Stimulated activated CD4-positive, alpha-beta T cell treated with anti-CD3 and anti-CD28 coated beads, Interleukin-4, amount 100 ng/mL, for 1 hour (primary cell): ENCODE measurements at places on chromosomes 13 and 19.

DNA sequence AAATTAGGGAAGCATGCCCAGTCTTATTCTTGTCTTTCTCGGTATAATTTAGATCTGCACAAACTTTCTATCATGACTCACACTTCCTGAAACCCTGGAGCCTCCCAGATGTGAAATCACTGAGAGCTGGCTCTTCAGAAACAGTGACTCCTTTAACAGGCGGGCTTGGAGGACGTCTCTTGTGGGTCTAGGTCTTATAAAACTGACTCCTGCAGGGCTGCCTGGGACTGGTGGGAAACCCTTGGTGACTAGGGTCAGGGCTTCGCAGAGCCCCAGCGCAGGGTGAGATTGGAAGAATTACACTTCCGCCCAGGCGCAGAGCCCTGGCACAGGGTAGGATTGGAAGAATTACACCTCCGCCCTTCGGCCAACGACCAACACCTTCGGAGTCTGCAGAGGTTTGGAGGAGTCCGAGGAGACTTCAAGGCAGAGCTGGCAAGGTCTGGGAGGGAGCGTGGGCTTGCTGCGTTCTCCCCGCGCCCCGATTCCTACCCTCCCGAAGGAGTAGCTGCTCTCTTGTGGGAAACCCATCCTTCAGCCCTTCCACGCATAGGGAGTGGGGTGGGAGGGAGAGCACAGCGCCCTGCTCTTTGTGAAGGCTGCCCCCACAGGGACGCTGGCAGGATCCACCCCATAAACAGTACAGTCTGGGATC, 43.4 kb upstream of the MAP3K10 start:
- DNase-seq = no peak

GRCh38 chr13:91493442-91493841, 95.0 kb downstream of the GPC5 start:
- no peak for DNase-seq

DNA sequence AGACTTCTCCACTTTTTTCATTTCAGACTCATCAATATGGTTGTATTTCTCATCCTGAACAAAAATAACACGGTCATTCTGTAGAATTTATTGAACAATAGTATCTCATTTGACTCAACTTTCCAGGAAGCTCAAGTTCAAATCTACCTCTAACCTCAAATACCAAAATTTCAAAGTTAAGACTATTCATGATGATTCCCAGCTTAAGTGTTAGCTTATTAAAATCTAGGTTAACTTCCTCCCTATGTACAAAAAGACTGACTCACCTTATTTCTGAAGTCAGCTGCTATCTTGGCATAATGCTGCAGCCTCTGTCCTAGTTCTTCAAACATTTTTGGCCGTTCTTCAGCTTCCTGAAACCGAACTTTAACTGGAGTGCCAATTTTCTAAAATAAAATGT, 23.2 kb downstream of the HSPH1 start:
- no peak for DNase-seq

DNA sequence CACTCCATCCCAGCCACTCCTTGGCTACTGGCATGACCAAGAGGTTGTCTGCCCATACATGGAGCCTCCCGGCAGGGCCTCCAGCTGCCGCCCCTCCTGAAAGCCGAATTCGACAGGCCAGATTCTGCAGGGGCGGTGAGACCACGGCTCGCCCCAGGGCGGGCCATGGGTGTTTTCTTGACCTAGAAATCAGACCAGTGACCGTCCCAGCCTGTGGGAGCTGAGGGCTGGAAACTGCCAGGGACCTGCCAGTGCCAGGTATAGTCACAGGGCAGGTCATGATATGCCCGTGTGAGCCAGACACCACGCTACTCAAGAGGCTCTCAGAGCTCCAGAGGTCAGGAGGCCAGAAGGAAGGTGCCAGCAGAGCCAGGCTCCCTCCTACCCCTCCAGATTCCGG, 16.8 kb downstream of the DAPK3 start:
- DNase-seq = no peak

DNA sequence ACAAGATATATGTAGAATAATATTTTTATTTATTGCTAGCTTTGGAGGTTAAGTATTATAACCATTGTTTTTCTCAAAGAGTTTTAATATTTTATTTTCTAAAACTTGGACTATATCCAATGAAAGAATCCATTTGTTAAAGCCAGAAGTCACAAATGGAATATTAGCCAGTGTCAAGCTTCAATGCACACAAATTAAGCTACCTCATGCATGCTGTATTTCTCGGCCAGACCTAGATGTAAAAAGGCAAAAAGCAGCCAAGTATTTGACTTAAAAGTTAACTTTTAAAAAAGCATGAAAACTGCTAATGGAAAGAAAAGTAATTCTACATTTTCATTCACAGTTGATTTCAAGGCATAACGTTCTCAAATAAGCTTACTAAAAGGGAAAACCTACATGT, 160.0 kb upstream of the ATXN8OS start:
- DNase-seq = no peak

DNA sequence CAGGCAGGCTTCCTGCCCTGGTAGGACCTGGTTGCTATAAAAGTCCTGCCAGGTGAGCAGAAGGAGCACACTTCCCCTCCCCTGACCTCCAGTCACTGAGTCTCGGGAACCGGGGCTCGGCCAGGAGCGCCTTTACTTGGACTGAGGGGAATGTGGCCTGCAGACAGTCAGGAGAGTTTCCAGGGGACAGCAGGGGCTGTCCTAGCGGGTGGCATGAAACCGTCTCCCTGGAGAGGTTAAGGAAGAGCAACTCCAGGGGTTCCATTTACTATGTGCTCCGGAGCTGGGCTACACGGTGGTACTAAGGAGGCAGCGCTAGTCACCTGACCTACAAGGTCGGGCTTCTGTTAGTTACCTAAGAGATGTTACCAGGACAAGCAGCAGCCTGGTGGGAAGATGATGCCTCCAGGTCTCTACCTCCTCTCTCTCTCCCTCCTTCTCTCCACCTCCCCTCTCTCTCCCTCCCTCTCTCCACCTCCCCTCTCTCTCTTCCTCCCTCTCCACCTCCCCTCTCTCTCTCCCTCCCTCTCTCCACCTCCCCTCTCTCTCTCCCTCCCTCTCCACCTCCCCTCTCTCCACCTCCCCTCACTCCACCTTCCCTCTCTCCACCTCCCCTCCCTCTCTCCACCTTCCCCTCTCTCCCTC, 4.1 kb upstream of the CNOT3 start:
- DNase-seq = no peak

DNA sequence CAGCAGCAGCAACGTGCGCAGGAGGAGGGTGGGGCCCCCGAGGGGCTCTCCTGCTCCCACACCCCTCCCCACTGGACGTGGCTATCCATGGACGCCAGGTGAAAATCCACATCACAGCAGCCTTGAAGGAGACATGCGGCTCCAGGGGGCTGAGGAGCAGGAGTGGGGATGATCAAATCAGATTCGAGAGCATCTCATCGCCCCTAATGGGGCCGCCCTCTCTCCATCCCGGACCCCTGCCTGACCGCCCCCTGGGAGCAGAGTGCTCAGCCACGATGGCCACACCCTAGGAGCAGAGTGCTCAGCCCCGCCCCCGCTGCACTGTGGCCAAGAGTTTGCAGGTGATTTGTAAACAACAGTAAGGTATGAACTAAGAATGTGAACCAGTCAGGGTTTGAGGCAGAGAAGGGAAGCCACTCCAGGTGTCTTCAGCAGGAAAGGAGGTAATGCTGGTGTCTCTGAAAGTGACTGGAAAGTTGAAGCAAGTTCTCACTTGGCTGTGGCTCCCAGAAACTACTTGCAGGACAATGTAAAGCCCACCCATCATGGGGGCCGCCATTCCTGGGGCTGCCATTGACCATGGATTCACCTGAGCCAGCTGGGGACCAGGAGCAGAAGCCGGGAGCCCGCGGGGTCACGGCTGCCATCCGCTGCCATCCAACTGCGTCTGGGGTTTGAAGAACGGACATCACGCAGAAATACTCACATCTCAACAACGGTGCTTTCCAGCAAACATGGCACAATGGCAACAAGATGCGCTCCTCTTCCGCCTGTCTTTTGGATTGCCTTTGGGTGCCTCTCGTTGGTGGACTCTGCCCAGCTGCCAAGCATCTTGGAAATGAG, 71.8 kb downstream of the SPACA7 start:
- DNase-seq = no peak

DNA sequence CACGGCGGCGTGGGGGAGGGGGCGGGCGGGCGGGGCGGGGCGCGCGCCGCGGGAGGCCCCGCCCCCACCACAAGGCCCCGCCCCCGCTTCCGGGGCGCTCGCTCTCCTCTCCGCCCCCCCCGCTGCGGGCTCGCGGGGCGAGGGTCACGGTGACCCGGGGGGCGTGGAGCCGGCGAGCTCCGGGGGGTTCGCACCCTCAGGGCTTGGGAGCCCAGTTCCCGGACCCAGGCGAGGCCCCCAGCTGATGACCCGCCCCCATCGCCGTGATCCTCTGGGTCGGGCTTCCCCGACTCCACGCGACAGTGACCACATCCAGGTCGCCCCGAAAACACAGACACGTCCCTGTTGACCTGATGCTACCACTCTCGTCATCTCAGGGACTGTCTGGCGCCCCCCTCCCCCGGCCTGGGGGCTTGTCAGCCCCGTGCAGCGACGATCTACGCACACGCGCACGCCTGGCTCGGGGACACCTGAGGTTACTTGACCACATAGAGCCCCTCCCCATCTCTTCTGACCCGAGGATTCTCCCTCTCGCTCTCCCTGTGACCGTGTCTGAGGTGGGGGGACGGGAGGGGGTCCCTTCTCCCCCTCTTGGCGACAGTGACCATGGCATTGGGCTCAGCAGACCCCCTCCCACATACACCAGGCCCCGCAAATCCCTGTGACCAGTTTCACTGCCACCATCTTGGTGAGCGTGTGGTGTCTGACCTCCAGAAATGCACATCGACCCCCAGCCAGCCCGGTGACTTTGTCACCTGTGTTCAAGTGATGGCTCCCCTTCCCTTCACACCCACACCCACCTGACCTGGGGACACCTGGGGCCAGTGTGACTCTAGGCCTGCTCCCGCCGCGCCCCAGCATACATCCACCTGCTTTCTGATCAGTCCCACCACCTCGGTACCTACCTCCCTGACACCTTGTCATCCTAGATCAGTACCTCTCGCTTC, 670 bp downstream of the MAP2K7 start:
- DNase-seq = no peak

GRCh38 chr19:46841458-46842083, 9.1 kb downstream of the AP2S1 start:
- DNase-seq = no peak

GRCh38 chr19:584240-585001, 5.3 kb upstream of the HCN2 start:
- peak; percentile 71 for DNase-seq

- no peak for DNase-seq
Observed at GRCh38 chr13:90696656-90697055, 650.8 kb upstream of the MIR17HG start.

DNA sequence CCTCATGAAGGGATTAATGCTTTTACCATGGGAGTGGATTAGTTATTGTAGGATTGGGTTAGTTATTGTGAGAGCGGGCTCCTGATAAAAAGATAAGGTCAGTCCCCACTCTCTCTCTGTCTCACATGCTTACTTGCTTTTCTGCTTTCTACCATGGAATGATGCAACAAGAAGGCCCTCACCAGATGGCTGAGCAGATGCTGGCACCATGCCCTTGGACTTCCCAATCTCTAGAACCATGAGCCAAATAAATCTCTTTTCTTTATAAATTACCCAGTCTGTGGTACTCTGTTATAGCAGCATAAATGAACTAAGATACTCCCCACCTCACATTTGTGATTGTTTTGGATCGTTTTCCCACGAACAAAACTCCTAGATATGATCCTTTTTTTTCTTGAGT, 353.8 kb downstream of the DNAJC15 start:
- DNase-seq = no peak

DNA sequence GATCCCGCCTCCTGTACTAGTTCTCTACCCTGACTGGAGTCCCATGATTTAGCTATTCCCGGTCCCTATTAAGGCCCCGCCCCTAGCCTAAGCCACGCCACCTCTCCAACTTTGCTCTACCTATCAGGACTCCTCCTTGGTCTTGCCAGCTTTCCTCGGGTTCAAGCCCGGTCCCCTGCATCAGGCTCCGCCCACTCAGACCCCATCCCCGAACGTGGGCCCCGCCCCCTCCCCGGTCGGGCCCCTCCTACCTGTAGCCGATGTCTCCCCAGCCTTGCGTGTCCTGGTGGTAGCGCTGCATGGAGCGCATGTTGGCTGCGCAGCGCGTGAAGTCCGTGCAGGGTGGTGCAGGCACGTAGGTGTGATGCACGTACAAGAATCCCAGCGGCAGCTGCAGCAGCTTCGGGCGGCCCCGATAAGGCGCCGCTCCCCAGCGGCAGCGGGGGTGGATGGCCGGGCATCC, 7.3 kb upstream of the RASAL3 start:
- DNase-seq = no peak

DNA sequence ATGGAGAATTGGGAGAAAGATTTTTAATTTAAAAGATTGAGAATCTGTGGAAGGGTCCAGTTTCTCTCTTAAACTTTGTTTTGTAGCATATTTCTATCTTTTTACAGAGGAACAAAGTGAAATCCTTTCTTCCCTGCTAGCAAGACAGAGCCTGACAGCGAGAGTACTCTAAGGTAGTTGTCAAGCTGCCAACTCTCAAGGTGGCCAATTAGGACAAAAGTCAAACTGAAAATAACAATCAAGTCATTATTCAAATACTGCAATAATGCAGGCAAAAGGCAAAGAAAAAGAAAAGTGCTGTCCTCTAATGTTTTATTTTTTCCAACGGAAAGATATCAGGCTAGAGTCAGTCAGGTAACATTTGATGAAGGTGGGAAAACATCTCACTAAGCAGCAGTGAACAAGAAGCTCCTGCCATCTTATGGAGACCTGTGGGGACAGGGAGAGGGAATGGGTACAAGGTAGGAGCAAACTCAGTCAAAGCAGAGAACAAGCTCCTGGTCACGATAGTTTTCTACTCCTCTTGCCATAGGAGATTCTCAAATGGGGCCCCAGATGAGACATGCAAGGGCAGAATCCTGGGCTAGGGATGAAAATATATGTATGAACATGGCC, 801.9 kb upstream of the SLITRK1 start:
- DNase-seq = no peak

DNA sequence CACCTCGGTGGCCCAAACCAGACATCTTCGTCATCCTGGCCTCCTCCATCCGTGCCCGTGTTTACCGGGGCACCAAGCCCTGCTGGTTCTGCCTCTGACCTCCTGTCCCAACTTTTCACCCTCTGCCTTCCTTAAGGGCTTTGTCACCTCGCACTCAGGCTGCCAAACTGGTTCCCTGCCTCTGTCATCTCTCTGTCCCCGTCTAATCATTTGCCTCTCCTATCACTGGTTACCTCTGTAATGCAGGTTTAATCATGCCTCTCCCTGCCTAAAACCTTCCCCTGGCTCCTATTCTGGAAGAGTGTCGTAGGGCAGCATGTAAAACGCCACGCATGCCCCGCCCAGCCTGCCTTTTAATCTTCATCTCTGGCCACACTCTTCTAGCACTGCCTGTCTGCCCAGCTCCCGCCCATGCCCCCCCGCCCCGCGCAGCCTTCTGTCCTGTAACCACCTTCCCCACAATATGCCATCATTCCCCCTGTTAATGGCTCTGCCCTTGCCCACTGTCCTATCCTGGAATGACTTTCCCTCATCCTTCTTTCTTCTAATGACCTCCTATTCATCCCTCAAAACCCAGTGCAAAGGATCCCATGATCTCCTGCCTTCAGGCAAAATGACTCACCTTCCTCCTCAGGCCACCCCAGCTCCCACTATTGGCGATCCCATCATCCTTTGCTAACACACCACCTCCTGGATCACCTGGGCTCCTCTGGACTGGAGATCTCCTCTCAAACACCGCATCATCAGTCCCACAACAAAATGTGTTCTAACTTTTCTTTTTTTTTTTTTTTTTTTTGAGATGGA, 66.7 kb downstream of the PEX11G start:
- DNase-seq = no peak

- DNase-seq = no peak
Observed at GRCh38 chr19:17073869-17074633, 1.2 kb downstream of the HAUS8 start.

- DNase-seq = no peak
Observed at GRCh38 chr19:28400953-28401671, 811.8 kb downstream of the UQCRFS1 start.
